SJSA1 (cell line): ENCODE measurements at places on chromosomes 11 and 22.

DNA sequence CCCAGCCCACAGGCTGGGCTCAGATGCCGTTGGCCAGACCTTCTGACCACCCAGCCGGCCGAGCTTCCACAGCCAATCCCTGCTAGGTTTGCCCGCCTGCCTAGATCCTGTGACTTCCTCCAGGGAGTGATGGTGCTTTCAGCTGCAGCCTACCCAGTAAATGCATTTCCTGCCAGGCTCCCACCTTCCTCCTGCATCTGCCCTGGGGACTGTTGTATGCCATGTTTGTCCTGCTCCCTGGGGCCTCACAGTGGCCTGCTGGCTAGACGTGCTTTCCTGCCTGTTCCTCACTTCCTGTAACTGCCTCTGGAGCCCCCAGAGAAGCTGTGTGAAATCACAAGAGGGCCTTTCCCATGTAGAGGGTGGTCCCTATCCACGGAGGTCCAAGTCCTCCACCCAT, 86.2 kb downstream of the GALNT18 start:
- DNase-seq, result no peak

DNA sequence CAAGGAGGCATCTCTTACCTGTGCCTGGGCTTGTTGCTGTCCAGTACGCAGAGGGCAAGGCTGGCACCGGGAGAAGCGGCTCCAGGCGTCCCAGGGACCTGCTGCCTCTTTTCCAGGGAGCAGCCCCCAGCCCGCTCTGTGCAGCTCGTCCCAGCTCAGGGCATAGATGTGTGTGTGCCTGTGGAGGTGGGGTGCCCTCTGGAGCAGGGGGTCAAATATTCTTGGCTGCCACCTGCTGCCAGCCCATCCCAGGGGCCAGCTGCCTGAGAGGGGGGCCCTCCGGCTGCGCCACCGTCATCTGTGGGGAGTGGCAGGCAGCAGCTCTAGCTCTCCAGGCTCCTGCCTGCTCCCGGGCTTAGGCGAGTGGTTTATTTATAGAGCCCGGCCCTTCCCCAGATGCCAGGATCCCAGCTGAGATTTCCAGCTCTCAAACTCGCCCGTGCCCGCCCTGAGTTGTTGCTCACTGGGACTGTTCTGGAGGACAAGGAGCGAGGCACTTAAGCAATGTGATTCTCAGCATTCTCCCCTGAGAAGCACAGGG, 87.5 kb downstream of the RTL6 start:
- no peak for DNase-seq

GRCh38 chr11:101133190-101133589, 3.6 kb upstream of the PGR start:
- DNase-seq, result no peak

DNA sequence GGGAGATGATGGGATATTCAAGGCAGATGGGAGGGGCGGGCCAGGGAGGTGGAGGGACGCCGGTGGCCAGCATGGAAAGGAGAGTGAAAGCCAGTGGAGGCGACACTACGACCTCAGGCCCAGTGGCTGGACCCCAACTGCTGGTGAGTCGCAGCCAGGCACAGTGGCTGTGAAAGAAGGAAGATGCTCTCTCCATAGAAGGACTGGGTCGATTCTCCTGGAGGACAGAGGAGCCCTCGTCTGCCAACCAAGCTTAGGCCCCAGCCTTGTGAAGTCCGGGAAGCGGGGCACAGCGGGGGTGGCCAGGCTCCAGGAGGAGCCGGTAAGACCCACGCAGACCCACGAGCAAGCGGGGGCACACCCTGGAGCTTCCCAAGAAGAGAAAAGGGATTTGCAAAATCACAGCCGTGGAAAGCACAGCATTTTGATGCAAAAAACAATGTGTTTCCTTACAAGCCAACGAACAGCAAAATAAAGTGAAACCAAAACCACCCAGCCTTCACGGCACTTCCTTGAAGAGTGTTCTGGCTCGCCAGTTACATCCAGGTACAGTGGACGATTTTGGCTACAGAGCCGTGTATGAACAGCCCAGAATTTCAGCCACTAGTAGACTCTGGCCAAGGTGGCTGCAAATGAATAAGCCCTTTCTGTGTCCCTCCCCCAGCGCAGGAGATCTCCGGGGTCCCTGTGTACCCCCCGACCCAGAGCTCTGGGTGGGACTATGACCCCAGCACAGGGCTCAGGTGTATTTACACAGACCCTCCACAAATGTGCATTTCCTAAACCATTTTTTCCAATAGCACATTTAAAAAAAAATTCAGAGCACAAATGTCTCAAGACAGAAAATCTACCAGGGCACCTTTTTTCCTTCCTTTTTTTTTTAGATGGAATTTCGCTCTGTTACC, 96.9 kb downstream of the TRMU start:
- DNase-seq, result no peak

DNA sequence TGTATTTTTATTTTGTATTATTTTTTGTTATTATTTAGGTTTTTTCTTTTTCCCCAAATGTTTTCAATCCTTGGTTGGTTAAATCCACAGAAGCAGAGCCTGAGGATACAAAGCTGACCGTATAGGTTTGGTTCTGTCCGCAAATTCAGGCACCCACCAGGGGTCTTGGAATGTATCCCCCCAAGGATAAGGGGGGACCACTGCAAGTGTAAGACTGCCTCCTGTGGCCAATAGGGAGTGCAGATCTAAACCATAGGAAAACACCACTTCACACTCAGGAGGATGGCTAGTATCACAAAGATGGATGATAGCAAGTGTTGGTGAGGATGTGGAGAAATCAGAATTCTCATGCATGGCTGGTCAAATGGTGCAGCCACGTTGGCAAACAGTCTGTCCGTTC, 20.0 kb downstream of the CPT1A start:
- no peak for DNase-seq

- DNase-seq, result no peak
These were observed 201.3 kb downstream of the GRIK4 start for GRCh38 chr11:120712881-120713280.

- DNase-seq, result peak; percentile 73
These were observed 21.7 kb upstream of the PLAAT3 start for GRCh38 chr11:63635762-63636465.

DNA sequence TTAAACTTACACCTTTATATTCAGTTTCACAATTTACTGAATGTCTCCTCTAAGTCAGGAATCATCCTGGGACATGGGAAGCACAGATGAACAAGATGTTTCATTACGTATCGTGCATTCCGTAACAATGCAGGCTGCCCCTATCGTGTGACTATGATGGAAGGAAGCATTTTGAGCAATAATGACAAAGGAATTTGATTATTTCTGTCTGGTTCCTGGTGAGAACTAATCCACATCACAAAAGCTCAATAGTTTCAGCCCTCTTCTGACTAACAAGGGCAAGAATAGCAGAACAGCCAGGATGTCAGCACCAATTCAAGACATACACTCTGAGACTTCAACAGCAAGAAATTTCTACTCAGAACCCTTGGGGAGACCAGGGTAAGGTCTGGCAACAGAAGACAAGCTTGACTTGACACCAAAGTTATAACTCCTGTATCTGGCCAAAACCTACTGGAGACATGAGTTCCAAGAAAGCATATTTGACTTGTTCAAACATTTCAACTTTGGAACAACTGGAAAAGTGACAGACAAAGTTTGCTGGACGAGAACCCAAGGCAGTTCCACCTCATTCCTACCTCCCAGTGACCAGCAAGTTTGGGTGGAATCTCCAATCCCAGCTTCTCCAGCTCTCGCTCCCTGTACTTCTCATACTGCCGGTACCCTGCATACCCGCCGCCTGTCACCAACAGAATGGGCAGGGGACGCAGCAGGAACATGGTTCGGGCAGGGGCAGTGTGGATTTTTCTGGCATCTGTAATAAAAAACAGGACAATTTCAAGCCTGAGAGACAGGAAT, 14.3 kb downstream of the PISD start:
- DNase-seq, result no peak

GRCh38 chr22:45452565-45453379, 39.3 kb downstream of the RIBC2 start:
- no peak for DNase-seq

DNA sequence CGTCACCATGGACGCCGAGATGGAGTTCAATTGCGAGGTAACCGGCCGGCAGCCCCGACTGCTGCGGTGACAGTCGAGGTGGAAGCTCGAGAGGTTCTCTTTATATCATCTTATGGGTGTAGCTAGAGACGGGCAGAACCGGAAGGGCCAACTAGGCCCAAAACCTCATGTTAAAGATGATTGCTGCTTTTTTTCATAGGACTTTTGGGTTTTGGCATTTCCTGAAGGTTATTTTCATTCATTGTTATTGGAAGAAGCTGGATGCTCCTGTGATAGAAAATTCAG, 585 bp downstream of the NF2 start:
- DNase-seq, result no peak

DNA sequence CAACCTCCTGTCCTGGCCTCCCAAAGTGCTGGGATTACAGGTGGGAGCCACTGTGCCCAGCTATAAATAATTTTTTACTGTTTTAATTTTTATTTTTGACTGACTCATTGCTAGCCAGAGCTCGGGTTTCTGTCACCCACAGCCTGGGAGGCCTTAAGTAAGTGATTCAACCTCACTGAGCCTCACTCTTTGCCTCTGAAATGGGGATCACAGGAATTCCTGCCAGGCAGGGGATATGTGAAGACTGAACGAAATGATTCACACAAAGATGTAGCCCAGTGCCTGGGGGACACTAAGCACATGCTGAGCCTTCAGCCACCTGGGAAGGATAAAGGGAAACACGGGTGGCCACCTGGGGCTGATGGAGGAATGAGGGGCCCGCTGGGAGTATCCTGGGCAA, 3.8 kb upstream of the LRRC74B start:
- no peak for DNase-seq

DNA sequence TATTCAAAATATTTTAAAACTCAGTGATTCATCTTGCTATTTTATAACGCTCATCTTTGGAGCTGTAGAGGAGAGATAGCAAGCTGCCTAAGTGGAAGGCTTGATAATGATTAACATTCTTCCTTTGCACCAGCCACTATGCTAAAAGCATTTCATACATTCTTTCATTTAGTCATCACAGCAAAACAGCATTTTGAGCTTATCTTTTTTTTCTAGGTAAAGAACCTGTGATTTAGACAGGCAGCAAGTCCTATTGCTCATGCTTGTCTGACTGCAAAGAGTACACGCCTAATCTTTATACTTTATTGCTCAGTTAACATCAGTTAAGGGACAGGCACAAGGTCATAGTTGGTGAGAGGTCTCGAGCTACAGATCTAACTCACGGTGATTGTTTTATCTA, 713.1 kb upstream of the ARHGAP42 start:
- DNase-seq, result no peak

DNA sequence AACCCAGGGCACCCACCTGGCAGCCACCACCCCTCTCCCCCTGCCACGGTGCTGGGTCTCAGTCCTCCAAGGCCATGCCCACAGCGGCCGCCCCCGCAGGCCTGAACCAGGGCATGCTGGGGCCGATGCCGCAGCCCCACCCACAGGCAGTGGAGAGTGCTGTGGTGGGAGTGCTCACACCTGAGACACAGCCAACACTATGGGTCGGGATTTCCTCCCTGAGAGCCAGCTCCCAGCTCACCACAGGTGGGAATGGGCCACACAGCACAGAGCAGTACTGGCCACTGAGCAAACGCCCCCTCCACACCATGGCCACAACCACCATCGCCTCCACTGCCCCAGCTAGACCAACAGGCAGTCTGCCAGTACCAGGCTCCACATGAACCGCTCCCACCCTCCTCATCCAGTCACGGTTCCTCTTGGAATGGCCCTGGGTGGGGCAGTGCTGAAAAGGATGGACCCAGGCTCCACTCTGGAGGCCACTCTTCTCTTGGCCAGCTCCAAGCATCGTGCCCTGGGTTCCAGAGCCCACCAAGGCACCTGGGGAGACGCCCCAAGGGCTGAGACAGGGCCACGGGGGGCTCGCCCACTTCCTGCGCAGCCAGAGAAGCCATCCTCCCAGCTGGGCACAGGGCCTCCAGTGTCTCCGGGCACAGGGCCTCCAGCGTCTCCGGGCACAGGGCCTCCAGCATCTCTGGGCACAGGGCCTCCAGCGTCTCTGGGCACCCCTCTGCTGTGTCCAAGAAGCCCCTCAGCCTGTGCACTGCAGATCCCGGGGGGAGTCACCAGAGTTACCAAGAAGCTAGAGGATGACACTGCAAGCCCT, 14.2 kb downstream of the MOB2 start:
- DNase-seq, result no peak

GRCh38 chr22:44108806-44109385, 71.8 kb upstream of the PARVG start:
- no peak for DNase-seq

- DNase-seq, result no peak
These were observed 6.1 kb upstream of the CD59 start for GRCh38 chr11:33742249-33742851.

DNA sequence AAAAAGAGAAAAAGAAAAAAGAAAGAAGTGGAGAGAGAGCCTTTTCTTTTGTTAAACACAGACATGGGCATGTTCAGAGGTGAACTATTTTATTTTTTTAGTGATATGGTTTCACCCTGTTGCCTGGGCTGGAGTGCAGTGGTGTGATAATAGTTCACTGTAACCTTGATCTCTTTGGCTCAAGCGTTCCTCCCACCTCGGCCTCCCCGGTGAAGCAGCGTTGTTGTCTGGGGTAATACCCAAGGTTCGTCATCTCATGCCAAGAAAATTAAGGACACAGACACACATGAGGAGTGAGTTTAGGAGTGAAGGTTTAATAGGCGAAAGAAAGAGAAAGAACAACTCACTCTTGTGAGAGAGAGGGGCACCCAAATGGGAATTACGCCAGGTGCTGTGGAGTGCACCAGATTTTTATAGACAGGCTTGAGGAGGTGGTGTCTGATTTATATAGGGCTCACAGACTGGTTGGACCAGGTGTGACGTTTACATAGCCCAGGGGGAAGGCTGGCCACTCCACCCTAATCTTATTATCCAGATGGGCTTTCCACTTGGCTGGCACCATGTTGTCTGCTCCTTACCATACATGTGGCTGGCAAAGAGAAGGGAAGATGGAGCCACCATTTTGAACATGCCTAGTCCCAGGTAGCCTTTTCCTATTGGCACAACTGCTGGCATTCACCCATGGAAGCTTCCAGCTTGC, 42.3 kb downstream of the GRAMD1B start:
- DNase-seq, result no peak

DNA sequence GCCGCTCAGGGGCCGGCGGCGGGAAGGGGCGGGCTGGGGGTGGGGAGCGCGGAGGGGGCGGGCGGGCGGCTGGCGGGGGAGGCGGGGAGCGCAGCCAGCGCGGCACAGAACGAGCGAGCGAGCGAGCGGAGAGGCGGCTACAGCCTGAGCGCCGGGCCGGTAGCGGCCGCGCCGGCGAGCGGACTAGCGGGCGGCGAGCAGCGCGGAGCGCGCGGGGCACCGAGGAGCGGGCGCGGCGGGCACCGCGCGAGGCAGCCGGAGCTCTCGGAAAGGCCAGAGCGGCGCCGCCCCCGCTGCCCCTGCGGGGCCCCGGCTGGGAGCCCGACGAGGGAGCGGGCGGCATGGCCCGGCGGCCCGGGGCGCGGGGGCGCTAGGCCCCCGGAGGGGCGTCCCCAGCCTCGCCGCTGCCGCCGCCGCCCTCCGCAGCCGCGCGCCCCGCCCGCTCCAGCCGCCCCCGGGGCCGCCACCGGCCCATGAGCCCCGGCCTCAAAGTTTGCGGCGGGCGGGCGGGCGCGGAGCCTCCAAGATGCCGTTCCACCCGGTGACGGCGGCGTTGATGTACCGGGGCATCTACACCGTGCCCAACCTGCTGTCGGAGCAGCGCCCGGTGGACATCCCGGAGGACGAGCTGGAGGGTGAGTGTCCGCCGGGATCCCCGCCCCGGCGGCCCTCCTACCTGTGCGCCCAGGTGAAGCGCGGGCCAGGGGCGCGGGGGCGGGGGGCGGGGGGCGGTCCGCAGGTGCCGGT, at the start of gene CABP7:
TSS of gene CABP7 (plus strand) at position 105 of the 747 bp plus-strand sequence. CDS start at position 527, 422 bp downstream.
- DNase-seq, result no peak
